Fibroblast of upper back skin (primary cell): ENCODE measurements at places on chromosomes 2 and 18.

DNA sequence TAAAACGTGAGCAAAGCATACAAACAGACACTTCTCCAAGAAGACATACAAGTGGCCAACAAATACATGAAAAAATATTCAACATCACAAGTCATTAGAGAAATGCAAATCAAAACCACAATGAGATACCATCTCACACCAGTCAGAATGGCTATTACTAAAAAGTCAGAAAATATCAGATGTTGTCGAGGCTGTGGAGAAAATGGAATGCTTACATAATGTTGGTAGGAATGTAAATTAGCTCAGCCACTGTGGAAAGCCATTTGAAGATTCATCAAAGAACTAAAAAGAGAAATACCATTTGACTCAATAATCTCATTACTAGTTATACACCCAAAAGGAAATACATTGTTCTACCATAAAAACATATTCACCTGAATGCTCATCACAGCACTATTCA, 825.7 kb downstream of the SUCLG1 start:
- peak; percentile 79 for DNase-seq

- DNase-seq = peak; percentile 95
Measured at GRCh38 chr2:215693193-215693998, 257.5 kb upstream of the FN1 start.

- DNase-seq = no peak
Measured at GRCh38 chr18:57475903-57476302, 40.7 kb downstream of the ONECUT2 start.

GRCh38 chr2:209383212-209383611, 40.6 kb upstream of the MAP2 start:
- peak; percentile 64 for DNase-seq

DNA sequence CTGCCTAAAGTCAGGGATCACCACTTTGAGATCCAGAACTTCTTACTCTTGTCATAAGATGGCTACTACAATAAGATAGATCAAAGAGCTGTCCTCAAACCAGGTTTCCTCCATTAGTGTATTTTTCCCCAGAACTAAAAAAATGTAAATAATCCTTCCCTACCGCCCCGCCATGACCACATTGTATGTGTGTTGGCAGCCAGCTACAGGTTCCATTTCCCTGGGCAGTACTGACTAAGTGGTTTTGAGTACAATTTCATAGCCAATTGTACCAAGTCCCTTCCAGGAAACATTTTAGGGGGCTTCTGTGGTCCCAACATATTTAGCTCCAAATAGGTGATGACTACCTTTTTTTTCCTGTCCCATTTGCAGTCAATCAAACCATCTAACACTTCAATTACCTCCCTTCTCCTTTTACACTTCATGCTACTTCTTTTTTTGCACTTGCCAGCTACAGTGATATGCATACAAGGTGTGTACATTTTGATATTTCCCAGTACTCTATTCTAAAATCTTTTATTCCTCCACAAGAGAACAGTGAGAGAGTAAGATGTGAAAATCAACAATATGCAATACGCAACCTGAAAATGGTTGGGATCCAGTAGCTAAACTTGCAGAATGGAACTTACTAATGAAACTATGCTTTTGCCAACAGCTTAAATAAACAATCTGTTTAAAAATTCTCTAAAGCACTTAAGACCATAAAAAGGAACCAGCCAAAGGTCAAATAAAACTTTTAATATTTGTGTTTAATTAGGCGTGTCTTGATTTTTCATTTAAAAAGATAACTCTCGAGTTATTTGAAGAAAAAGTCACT, 3.9 kb downstream of the PUM2 start:
- DNase-seq = no peak

DNA sequence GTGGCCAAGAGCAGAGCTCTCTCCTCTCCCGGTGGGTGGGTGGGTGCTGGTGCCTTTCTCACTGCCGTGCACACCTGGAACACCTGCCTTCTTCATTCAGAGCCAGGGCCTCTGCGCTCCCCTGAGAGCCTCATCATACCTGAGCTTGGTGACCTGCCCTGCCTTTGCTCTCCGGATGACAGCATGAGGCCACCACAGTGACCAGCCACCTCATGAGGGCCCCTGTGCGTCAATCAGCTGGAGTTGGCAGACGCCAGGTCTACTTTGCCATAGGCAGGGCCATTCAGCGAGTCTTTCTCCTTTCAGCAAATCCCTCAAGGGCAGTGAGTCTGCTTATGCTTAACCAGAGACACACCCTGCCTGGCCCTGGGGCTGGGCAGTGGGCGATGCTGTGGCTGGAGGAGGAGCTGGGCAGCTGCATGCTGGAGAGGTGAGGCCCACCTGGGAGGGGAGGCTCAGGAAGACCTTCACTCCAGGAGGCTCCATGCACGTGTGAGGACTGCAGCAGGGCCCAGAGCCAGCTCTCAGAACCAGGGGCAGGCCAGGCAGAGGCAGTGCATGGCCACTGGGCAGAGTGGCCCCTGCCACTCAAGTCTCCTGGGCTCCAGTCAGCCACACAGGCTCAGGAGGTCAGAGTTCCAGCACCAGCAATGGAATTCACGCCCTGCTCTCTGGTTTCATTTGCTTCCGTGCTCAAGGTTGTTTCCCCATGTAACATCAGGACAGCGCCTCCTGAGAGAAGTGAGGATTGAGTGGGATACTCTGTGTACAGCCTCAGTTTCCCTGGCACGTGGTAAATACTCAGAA, 417.5 kb upstream of the MYT1L start:
- DNase-seq = no peak

GRCh38 chr2:190328573-190329147, 9.0 kb upstream of the HIBCH start:
- peak; percentile 19 for DNase-seq

- DNase-seq = no peak
Measured at GRCh38 chr2:107729440-107729839, 97.3 kb upstream of the RGPD4 start.

DNA sequence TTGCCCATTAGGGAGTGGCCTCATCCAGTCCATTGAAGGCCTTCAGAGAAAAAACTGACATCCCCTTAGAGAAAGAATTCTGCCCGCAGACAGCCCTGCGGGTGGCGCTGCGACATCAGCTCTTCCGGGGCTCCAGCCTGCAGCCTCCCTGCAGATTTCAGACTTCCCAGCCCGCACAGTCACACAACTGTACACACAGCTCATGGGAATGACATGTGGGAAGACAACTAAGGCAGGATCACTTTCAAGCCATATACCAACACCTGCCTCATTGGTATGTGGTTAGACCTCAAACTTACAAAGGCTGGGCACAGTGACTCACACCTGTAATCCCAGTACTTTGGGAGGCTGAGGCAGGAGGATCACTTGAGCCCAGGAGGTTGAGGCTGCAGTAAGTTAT, 24.8 kb upstream of the TUBB6 start:
- peak; percentile 53 for DNase-seq

GRCh38 chr2:157819761-157820160, 56.4 kb downstream of the ACVR1 start:
- no peak for DNase-seq

GRCh38 chr2:180203972-180204371, 196.9 kb upstream of the CWC22 start:
- DNase-seq = peak; percentile 55

GRCh38 chr2:54492335-54492734, 36.2 kb downstream of the SPTBN1 start:
- no peak for DNase-seq

DNA sequence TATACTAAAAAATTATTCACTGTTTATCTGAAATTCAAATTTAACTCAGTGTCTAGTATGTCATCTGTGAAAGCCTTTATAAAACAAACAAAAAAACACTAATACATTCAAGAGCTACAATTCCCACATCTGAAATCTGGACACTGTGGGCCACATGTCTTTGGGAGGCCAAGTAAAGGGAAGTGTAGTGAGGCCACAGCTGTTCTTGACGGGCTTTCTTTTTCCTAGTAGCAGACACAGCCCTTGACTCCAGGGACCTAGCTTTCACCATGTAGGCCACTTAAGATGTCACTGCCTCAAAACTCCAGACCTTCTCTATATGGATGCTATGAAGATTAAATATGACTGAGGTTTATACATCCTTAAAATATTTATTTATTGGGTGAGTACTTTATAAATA, 91.1 kb downstream of the RBMS1 start:
- DNase-seq = no peak

DNA sequence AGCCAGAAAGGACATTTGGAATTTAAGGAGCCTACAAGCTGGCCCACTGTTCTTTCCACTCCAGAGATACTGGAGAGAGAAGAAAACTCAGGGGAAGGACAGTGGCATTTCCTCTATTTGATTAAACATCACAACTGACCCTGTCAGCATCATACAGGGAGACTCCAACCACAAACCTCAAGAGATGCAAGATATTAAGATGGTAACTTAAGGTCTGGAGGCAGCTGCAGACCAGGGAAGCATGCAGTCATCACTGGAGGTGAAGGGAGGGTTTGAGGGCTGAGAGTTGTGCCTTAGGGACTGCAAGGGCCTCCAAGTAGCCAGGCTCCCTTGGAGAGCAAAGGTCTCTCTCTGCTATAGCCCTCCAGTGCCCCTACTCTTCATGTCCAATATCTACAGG, 67.4 kb downstream of the RNF152 start:
- DNase-seq = peak; percentile 87

- no peak for DNase-seq
Measured at GRCh38 chr2:174970092-174970491, 35.1 kb downstream of the CHN1 start.

- DNase-seq = peak; percentile 77
Measured at GRCh38 chr2:163157891-163158496, 319.4 kb upstream of the KCNH7 start.

- peak; percentile 41 for DNase-seq
Measured at GRCh38 chr18:46211816-46212215, 107.6 kb downstream of the HAUS1 start.

DNA sequence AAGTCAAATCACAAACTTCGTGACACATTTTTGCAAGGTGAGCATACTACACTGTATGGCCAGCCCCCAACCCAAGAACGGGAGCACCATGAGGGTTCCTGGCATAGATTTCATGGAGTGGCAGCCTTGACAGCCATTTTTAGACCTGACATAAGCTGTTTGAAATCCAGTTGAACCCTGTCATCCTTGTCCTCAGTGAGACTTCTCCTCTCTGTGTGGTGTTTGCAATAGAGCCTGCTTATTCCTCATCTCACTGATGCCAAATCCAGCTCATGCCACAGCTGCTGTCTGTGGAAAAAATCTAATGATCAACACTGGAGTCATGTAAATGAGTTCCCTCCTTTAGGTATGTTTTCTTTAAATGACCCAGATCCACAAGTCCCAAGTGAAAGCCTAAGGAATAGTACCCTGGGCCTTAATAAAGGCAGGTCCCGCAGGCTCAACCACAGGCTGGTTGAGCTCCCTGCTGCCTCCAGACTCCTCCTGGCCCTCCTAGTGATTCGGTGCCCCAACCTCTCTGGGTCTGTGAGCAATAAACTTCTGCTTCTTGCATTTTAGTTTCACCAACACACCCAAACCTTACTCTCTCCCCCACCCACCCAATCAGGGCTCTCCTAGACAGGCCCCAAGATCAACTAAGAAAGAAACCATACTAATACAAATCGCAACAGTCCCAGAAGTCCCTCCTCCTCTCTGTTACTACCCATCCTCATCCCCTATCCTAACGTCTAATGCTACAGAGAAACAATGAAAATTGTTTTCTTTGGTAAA, 8.4 kb upstream of the CREG2 start:
- peak; percentile 14 for DNase-seq
